ENCODE measurements at places on chromosomes 4 and X. TPM values are rescaled to one million over a fixed set of nuclear protein-coding genes. Genes with fewer than 3 reads are reported as not detected.

RENBP gene
- 85.8 TPM for polyA plus RNA-seq

RAB41 gene
- 0.69 TPM for polyA plus RNA-seq

ZCCHC12 gene
- polyA plus RNA-seq, result 9.1 TPM

BRS3 gene
- polyA plus RNA-seq, result 0.03 TPM

PAGE2 gene
- polyA plus RNA-seq, result 0.15 TPM

RHOH gene
- polyA plus RNA-seq, result 3.1 TPM

RBBP7 gene
- polyA plus RNA-seq, result 132 TPM

FAM184B gene
- 0.04 TPM for polyA plus RNA-seq

PROM1 gene
- 22.5 TPM for polyA plus RNA-seq

ZXDB gene
- 8.4 TPM for polyA plus RNA-seq

SMARCA1 gene
- 43.9 TPM for polyA plus RNA-seq

TACC3 gene
- polyA plus RNA-seq, result 27.8 TPM

UGT2B11 gene
- 0.15 TPM for polyA plus RNA-seq

UCP1 gene
- not detected for polyA plus RNA-seq

CFI gene
- polyA plus RNA-seq, result 244 TPM

NMU gene
- polyA plus RNA-seq, result 1.3 TPM

IDUA gene
- 21.1 TPM for polyA plus RNA-seq

MAGEB1 gene
- polyA plus RNA-seq, result not detected

CAPN6 gene
- polyA plus RNA-seq, result 7.3 TPM

RNF212 gene
- polyA plus RNA-seq, result 1.8 TPM

FAT4 gene
- 7.7 TPM for polyA plus RNA-seq

SHISA3 gene
- 13.2 TPM for polyA plus RNA-seq

NLRP2B gene
- polyA plus RNA-seq, result 0.03 TPM

CNGA1 gene
- 4.7 TPM for polyA plus RNA-seq

ZNF330 gene
- polyA plus RNA-seq, result 49.7 TPM
